Testis (tissue), 5 donors: ENCODE measurements at places on chromosomes 6 and 20. TPM values are rescaled to one million over a fixed set of nuclear protein-coding genes. Genes with fewer than 3 reads are reported as not detected.

DNA sequence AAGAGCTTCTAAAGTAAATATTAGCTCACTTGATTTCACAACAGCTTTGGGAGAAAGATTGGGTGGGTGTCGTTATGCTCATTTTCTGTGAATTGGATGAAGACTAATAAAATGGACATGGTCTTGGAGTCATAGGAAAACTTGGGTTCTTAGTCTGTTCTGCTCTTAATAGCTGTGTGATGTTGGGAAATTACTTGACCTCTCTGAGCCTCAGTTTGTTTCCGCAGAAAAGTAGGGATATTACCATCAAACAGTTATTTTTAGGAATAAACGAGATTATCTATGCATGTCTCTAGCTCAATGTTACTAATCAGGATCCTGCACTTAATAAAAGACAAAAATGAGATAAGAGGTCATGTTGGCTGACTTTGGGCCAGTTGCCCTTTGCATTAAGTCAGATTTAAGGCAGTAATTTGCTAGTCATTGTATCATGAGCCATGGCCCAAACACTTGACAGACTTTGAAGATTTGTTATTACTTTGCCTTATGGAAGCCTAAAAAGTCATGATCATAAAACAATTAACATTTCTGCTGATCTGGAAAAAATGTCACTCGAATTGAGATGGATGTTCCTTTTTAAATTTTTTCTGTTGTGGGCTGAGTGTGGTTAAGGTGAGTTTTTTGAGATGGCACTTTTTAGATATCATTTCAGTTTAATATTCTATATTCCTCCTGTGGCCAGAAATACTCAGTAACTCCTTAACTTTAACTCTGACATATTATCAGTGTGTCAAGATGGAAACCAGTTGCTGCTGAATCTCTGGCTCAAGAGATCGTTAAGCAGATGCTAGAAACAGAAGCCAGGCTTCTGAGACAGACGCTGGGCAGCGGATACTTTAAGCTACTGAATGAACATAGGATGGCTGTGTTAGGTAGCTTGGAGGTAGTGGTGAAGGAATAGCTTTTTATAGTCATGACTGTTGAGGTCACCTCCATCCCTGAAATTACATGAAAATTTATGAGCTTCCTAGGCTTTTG, 291.6 kb downstream of the PHF3 start:
- no peak for DNase-seq

- DNase-seq: no peak
Observed at GRCh38 chr6:109610590-109610989, 80.4 kb downstream of the AK9 start.

- DNase-seq: no peak
Observed at GRCh38 chr6:137777687-137778075, 89.4 kb upstream of the TNFAIP3 start.

GRCh38 chr20:5211803-5212714, 85.3 kb downstream of the CDS2 start:
- DNase-seq: no peak

DNA sequence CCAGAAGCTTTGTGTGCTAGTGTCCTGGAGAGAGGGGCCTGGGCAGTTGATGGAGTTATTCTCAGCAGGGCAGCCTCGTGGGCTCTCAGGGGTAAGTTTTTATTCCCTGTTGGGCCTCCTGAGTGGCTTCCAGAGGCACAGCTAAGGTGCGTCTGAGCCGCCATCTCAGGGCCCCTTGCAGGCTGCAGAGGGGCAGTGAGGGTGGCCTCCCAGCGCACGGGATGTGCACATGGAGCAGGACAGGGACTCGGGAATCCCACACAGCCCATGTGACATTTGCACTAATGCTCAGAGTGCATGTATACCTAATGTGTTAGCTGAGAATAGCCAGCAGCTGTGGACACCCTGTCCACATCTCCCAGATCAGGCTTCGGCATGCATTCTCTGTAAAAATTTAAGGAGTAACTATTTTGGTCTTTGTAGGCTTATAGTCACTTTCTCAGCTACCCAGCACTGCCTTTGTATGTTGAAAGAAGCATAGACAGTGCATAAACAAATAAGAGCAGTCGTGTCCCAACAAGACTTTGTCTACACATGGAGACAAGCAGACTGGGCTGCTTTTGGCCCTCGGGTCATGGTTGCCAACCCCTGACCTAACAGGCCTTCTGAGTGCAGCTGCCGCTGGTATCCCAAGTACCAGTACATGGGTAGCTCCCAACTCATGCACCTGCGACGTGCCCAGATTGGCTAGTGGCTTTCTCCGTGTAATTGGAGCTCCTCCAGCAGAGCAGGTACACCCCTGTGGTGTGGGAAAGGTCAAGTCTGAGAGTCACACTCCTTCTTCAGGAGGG, 18.6 kb upstream of the CST9L start:
- no peak for DNase-seq

GRCh38 chr6:128206610-128207426, 306.0 kb upstream of the THEMIS start:
- DNase-seq: no peak

GRCh38 chr20:16350465-16350864, 222.8 kb downstream of the KIF16B start:
- no peak for DNase-seq

DNA sequence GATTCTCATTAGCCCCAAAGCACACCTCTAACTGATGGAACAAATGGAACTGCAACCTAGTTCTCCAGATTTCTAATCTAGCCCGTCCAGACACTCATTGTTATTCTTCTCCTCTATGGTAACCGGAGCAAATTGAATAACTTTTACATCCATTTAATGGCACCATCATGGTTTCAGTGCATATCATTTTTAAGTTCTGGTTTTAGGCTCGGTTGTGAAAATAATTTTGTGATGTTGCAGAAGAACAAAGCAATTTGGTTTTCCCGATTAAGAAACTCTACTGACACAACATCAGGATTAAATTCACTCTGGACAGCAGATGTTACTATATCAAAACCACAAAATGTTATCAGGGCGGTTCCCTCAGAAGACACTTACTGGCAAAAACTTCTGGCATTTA, 42.5 kb upstream of the HBS1L start:
- no peak for DNase-seq

- DNase-seq: no peak
Observed at GRCh38 chr6:9103876-9104521, 668.7 kb upstream of the SLC35B3 start.

- DNase-seq: no peak
Observed at GRCh38 chr6:82711105-82711827, 347.6 kb downstream of the TPBG start.

DNA sequence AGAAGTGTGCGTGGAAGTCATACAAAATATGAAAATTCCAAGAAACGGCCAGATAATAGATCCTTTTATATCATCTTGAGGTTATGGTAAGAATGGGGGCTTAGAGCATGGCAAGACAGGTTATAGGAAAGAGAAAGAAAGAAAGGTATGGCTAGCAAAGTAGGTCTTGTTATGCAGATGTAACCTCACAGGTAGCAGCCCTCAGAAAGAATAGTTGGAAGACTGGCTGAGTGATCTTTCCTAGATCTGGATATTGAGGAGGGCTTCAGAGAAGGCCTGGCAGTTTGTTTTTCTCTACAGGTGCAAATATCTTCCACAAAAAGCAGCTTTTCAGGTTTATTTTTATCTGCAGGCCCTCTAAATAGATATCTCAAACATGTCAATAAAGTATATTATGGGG, 679.5 kb downstream of the KHDRBS2 start:
- DNase-seq: no peak

- no peak for DNase-seq
Observed at GRCh38 chr6:7559651-7560385, 18.3 kb downstream of the DSP start.

- DNase-seq: no peak
Observed at GRCh38 chr20:40942006-40942405, 86.6 kb upstream of the TOP1 start.

GRCh38 chr6:100237821-100238220, 226.9 kb downstream of the SIM1 start:
- DNase-seq: no peak

DNA sequence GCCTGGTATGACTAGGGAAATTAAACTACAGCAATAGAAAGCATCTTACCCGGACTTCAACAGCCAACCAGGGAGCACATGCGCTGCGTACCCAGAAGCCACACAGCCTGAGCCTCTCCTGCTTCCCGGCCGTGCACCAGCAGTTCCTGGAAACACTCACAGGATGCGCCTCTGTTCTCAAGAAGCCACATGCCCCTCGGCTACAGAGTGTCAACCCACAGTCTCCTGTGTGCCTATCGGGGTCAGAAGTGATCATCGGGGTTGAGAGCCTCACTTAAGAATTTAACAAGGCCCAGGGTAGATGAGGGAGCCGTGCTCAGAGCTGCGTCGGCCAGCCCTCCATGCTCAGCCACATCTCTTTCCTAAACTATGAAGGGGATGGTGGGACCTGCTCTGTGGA, 147.2 kb upstream of the GGTLC1 start:
- DNase-seq: no peak

- DNase-seq: no peak
Observed at GRCh38 chr20:34403908-34404307, 40.8 kb downstream of the ITCH start.

DNA sequence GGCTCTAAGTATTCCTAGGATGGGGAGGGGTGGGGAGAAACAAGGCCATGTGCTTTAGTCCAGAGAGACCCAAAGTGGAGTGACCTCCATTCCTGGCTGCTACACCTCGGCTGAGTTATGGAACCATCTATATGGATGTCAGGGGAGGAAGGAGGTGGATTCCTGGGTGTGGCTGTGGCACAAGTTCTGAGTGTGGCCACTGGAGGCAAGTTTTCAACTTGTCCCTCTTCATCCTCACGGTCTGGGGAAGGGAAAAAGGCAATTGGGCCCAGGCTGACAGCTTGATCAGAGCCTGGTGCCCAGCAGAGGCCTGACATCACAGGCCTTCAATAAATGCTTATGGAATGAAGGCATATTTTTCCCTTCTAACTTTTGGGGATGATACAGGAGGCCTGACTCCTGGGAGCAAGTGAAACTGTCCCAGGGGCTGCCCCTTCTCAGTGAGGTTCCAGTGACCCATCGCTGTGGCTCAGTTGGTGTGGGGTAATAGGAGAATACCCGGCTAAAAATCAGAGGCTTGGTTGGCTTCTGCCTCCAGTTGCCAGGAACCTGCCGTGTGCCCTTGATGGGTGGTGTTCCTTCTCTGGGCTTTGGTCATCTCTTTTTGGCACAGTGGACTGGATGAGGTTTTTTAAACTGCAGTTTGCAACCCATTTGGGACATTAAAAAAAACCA, 1.8 kb upstream of the ITPR3 start:
- no peak for DNase-seq

- DNase-seq: no peak
Observed at GRCh38 chr6:100889351-100889750, 8.2 kb upstream of the ASCC3 start.

DNA sequence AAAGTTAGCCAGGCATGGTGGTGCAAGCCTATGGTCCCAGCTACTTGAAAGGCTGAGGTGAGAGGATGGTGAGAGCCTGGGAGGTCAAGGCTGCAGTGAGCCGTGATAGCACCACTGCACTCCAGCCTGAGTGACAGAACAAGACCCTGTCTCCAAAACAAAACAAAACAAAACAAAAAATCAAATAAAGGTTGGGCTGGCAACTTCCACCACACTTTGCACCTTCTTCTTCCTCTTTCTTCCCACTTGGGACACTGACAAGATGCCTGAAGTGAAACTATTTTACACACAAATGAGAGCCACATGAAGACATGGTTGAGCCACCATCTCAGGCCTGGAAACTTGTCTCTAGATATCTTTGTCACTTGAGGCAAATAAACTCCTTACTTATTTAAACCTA, 53.8 kb upstream of the CCDC28A start:
- DNase-seq: no peak

- DNase-seq: no peak
Observed at GRCh38 chr6:125170376-125170775, 16.8 kb downstream of the TPD52L1 start.

- DNase-seq: peak; percentile 43
Observed at GRCh38 chr20:20085812-20086211, 33.5 kb downstream of the CFAP61 start.

DNA sequence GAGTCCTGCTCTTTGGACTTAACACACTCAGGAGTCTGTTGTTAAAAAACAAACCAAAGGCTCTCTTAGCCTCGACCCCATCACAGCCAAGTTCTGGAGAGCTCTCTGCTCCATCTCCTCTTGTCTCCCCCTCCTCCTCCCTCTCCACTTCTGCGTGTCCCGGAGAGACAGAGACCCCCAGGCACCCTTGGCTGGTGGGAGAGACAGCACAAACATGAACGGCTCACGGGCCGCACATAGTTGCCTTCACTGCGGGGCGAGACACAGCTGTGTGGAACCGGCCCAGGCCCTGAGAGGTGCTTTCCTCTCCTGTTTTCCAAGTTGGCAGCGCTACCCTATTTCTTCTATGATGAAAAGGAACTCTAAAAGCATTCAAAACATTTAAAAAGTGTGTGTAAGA, 23.3 kb upstream of the MYT1 start:
- DNase-seq: no peak

DNA sequence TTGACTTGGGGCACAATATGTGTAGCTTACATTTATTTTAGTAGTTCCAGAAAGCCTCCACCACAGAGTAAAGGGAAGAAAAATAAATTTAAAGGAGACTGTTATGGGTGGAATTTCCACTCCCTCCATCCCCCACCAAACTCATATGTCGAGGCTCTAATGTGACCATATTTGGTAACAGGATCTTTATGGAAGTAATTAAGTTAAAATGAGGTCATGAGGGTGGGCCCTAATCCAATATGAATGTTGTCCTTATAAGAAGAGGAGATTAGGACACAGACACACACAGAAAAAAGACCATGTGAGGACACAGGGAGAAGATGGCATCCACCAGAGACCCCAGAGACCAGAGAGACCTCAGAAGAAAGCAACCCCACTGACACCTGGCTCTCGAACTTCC, 189.7 kb downstream of the EDN1 start:
- no peak for DNase-seq

- DNase-seq: no peak
Observed at GRCh38 chr6:101296169-101296960, 97.1 kb upstream of the GRIK2 start.

Gene PBOV1
- total RNA-seq: not detected

Gene CLVS2
- total RNA-seq: 0.19 TPM

Gene SCGN
- 2.0 TPM for total RNA-seq

Gene CTCFL
- total RNA-seq: 33.9 TPM

Gene FNDC11
- total RNA-seq: 85.4 TPM

Gene DUSP15
- total RNA-seq: 175 TPM

Gene AGPAT4
- total RNA-seq: 7.2 TPM

Gene GSTA3
- 26.7 TPM for total RNA-seq

Gene CLDN20
- not detected for total RNA-seq
